ENCODE measurements at places on chromosomes 5 and 9. TPM values are rescaled to one million over a fixed set of nuclear protein-coding genes. Genes with fewer than 3 reads are reported as not detected.
A peak's percentile ranks its signal among the peaks of the same experiment; 100 is the strongest.

DNA sequence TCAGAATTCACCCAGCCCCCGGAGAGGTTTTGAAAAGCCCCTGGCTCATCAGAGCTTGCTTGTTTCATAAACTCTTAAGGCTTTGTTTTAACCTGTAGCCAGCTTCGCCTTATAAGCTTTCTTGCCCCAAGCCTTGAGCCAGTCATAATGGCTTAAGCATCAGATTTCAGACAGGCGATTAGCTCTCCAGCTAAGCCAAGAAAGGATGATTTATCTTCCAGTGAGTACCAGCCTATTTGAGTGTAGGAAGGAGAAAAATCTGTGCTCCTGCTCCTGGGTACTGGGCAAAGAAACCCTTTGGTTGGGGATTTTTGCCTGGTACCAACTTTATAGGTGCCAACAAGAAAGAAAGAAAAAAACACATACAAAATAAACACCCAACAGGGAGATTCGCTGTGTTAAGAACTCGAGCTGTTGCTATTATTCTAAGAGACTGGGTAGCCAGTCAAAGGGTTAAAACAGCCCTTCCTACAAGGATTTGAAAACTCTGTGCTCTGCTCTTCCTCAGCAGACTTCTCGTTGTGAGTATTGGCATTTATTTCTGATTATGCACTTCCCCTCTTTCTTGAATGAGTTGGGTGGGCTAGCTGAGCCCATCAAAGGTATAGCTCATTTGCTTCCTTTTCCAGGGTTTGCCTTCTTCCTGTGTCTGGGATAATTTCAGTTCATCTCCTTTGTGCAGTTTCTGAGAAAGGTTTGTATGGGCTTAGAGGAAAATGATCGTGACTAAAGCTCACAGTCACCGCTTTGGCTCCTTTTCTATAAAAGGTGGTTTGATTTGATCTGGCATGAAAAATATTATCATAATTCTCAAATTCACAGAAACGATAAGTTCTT lies 157.2 kb upstream of the DMRT1 start:
- DNase-seq: no peak

GRCh38 chr9:14309403-14309802 lies 4.5 kb downstream of the NFIB start:
- DNase-seq: no peak

- no peak for DNase-seq
Observed at GRCh38 chr5:131393498-131393968, 129.7 kb downstream of the CDC42SE2 start.

GRCh38 chr5:173590436-173591055 lies 25.9 kb downstream of the BOD1 start:
- DNase-seq: no peak

Gene CA9
- total RNA-seq: not detected

DNA sequence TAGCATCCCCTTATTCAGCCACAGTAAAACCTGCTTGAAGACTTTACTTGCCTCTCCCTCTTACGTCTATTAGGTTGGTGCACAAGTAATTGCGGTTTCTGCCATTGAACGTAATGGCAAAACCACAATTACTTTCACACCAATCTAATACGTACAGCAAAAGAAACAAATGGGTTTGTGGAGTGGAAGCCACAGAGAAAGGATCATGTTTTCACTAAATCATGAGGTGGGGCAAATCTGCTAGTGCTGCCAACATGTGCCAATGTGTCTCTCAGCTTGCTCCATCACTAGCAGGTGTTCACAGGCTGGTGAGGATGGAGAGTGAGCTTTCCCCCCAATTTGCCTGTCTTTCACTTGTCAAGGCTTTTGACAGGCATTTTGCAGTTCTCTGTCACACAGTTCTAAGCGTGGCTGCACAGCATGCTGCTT lies 15.9 kb downstream of the DMAC1 start:
- DNase-seq: no peak

DNA sequence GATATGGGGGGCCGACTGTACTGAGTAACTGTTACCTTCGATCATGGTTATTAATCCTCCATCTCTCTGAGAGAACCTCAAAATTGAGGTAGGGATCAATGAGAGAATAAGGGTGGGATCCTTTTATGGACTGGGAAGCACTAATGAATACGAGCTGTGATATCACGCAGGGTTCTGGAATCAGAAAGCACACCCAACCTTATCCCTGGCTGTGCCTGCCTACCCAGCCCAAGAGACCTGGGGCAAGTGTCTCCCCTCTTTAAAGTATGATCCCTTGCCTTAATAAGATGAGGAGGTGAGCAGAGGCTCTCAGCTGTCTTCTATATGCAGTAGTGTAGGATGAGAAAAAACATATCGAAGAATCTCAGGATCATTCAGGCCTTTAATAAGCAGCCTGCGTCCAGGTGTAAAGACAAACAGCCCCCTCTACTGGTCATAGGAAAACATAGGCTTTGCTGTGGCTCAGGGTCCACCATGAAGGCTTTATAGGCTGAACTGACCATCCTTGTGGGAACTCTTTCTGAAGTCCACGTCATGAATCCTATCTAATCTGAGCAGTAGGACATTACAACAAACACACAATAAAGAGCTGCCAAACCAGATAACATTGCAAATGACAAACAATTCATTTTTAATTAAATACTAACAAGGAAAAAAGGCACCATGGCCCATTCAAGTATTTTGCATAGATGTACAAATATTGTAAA lies 16.8 kb downstream of the NIPAL4 start:
- DNase-seq: no peak

DNA sequence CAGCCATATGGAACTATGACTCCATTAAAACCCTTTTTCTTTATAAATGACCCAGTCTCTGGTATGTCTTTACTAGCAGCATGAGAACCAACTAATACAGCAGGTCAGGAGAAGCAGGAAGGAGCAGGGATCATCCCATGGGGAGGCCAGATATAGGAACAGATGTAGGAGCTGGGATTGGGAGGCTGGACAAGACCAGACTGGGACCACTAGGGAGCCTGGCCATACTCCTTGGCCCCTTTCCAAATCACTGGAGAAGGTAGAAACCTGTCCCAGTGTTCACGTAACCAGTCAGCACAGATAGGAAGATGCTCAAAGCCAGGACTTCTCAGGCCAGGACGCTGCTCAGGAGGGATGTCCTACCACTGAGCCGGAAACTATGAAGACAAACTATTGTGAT lies 95.5 kb downstream of the LMX1B start:
- DNase-seq: peak; percentile 19

DNA sequence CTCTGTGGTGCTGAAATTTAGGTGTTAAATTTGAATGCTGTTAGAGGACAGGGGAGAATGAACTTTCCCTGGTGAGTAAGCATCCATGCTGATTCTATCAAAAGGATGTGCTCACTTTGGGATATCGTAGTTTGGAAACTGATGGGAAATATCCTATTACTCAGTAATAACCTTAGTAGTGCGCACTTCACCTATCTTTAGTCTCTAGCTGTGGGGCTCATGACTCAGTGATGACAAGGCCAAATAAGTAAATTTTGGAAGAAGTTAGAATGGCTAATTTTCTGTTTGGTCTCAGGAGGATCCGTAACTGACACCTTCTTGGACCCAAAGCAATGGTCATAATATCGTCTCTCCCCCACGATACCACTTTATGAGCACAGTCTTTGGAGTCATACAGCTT lies 448.4 kb downstream of the PSAT1 start:
- no peak for DNase-seq

Gene CYLC2
- not detected for total RNA-seq

Gene ATP10B
- 25.1 TPM for total RNA-seq

Gene POU5F2
- total RNA-seq: 4.9 TPM
